Hindlimb muscle (tissue), 1 donor: ENCODE measurements at places on chromosomes 4 and X.

- no peak for DNase-seq
Measured at GRCh38 chr4:48195374-48195773, 61.3 kb upstream of the TXK start.

GRCh38 chr4:6221851-6222760 lies 21.8 kb upstream of the JAKMIP1 start:
- DNase-seq, result no peak

GRCh38 chr4:54784161-54784671 lies 126.5 kb downstream of the KIT start:
- DNase-seq, result peak; percentile 96

- no peak for DNase-seq
Measured at GRCh38 chr4:1975880-1976279, 32.9 kb downstream of the NELFA start.

DNA sequence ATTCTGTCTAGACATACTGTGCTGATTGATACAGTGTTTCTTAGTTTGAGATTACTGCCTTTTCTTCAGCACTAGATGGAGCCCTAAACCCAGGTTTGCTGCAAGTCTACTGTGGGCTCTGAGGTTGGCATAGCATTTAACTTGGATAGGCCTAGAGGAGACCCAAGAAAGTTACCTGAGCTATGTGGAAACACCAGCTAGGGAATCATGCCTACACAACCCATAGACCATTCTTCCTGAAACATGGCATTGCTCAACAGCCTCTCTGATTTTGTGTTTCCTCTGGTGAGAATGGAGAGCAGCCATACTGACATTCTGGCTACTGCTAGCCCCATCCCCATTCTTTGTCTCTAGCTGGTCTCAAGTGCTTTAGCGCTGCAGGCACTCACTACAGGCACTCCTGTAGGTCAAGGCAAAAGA lies 287.7 kb upstream of the PCDH18 start:
- DNase-seq, result no peak

DNA sequence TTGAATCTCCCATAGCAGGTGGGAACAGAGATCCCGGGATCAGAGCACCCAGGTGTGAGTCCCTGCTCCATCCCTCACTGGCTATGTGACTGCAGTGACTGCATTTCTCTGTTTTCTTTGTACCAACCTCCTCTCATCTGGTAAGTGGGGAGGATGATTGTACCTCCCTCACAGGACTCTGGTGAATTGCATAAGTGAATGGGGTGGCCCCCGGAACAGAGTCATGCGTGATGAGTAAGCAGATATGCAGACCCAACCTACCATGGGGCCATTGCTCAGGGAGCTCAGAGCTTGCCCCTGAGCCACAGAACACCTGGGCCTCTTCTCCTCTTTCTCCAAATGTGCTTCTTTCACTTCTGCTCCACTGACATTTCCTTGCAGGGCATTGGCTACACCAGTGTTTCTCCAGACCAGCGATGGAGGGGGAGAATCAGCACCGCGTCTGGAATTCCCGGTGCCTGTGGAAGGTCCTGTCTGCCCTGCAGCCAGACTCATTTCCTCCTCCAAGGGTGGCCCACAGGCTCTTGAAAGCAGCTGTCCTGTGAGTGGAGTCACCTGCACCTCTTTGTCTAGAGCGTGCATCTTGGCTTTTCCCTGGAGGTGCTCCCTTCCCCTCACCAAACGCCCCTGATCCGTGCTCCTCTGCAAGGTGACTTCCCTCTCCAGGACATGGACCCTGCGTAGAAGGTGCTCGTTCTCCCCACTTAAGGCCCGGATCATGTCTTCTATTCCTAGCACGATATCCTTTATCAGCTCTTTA lies 30.0 kb downstream of the C4orf50 start:
- no peak for DNase-seq

- DNase-seq, result peak; percentile 20
Measured at GRCh38 chr4:169279108-169279507, 8.4 kb upstream of the SH3RF1 start.

GRCh38 chrX:23726191-23726590 lies 16.9 kb downstream of the ACOT9 start:
- DNase-seq, result no peak
